ENCODE measurements at places on chromosomes 7 and 10.

DNA sequence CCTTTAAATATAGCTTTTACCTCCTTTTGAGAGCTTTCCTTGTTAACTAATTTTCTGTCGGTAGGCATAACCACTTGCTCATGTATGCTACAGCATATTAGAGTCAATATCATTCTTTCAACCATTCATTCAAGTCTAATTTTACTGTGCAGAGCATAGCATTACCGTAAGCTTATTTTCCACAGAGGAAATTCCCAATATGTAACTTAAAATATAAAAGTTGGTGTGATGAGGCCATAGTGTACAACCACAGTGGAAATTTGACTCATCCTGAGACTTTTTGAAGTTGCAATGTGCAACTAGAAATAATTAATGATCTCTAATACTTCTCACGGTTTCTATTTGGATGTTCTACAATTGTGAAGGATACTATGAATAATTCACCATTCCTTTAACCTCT is 80.6 kb upstream of the KLF6 start:
- DNase-seq, result no peak

DNA sequence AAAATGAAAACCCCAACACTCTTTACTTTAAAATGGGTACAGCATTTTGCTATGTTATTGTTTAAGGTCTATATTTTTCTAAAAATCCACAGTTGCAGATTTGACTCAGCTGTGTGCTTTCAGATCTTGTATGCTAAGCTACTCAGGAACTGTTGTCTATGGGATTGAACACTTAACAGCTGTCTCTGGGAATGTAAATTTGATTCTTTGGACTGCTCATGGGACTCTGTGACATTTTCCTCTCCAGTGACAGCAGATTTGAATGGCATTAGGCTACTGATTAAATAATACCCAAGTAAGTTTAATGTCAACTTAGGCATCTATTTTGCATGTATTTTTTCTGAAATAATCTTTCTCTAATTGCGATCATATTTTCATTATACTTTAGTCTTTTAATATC is 1.7 kb upstream of the CD36 start:
- DNase-seq, result no peak

DNA sequence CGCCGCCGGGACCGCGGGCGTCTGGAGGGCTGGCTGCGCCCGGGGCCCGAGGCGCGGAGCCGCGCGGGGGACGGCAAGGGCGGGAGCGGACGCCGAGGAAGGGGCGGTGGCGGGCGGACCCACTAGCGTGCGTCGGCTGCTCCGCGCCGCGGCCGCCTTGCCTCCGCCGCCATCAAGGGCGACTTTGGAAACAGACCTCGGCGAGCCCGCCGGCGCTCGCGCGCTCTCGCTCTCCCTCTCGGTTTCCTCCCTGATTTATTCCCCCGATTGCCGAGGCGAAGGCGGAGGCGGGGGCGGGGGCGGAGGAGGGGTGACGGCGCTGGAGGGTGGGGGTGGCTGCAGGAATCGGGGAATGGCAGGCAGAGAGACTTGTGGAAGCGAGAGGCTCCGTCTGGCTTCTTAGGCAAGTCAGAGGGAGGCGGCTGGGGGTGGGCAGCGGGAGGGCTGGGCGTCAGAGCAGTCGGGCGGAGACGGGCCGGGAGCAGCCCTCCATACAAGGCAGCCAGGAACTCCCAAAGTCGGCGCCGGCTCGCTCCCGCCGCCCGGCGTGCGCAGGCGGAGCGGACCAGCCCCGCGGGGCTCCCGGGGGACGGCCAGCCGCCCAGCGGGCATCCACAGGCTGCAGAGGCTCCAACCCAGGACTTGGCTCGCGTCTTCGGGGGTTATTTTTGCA is at the start of gene CACNA2D1:
TSS of gene CACNA2D1 (minus strand) at position 231 of the 673 bp plus-strand sequence.
- no peak for DNase-seq

DNA sequence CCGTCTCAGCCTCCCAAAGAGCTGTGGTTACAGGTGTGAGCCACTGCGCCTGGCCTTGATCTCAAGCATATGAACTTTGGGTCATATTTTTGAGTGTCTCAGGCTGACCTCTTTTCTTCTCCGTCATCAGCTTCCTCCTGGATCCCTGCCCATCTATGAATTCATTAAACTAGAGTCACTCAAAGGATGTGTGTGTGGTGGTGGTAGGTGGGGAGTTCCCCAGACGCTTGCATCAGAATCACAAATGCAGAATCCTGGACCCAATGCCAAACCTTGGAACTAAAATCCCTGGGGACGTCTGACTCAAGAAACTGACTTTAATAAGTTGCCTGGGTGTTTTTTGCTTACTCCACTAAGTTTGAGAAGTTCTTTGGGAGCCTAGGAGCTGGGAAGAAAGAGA is 6.7 kb upstream of the CREB5 start:
- DNase-seq, result no peak

- DNase-seq, result no peak
These were observed 11.2 kb upstream of the NUPR2 start for GRCh38 chr7:56127241-56127975.

DNA sequence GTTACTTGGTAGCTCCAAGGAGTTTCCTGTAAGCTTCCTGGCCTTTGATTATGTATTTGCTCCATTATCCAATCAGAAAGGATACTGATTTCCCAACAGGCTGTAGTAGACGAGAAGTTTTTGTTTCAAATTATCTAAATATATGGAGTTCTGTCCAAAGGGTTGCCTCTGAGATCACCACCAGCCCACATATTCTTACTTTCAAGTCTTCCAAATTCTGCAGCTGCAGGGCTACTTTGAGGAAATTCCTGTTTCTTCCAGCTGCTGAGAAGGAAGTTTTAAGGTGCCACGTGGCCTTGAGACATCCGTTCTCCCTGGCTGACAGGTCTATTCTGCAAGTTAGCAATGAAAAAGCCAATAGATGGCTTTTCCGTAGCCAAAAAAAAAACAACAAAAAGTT is 286.0 kb downstream of the TWIST1 start:
- DNase-seq, result no peak

- DNase-seq, result no peak
These were observed 2.5 kb upstream of the PTPRN2 start for GRCh38 chr7:158590181-158590530.

DNA sequence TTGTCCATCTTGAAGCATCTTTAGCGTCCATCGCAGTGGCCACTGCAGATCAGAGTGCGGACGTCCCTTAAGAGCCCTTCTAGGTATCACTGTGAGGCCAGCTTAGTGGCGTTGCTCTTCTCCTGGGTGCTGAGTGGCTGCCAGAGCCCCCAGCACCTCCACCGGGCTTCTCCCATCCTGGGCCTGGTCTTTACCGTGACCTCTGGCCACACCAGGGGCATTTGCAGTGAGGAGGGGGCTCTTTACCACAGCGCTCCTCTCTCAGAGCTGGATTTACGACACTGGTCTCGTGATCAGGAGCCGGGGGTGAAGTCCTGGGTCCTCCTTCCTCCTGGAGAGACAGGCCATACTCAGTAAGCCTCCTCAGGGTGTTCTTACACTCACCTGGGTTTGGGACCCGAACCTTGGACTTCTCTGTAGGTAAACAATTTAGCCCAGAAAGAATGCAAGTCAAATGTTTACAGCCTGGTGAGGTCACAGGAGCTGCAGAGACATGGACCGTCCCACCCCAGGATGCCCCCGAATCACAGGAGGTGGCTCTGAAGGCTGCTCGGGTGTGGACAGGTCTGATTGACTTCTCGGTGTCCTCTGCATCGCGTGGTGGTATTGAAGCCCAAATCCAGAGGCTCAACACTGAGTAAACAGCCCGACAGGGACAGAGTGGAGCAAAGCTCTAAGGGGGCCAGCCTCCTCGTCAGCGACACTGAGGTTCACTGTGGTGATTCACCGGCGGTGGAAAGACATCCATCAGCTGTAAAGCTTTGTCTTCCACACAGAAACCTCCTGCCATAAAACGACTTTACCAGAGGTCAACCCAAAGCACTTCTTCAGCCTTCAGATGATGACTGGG is 33.0 kb downstream of the JAKMIP3 start:
- DNase-seq, result no peak

GRCh38 chr7:151481650-151482505 is 37.8 kb downstream of the RHEB start:
- no peak for DNase-seq

GRCh38 chr10:116632596-116633215 is 12.0 kb downstream of the PNLIPRP2 start:
- DNase-seq, result no peak

DNA sequence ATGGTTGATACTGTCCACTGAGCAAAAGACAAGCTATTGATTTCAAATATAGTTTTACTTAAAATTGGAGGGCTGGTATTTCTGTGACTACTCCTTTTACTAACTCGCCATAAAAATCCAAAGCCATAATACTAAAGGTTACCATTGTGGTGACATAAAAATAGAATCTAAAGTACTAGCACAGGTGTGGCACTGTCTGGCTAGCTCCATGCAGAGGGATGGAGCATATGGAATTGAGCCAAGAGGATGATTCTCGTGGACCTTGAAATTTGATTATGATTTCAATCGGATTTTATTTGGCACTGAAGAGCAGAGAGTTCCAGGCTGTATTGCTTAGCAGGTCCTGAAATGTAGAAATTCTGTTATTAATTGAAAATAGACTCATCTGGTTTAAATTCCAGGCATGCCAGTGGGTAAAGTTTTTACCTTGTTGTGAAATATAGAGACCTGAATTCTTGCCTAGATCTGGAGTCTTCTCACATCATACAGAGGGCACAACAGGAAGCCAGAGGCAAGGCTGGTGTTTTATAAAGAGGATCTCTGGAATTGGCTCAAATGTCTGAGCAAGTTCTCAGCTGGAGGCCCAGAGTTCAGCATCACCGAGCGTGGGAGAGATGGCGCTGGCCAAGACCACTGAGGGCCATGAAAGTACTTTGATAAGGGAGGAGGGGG is 29.9 kb upstream of the DLD start:
- no peak for DNase-seq

GRCh38 chr7:44291733-44292419 is 33.5 kb downstream of the CAMK2B start:
- no peak for DNase-seq

DNA sequence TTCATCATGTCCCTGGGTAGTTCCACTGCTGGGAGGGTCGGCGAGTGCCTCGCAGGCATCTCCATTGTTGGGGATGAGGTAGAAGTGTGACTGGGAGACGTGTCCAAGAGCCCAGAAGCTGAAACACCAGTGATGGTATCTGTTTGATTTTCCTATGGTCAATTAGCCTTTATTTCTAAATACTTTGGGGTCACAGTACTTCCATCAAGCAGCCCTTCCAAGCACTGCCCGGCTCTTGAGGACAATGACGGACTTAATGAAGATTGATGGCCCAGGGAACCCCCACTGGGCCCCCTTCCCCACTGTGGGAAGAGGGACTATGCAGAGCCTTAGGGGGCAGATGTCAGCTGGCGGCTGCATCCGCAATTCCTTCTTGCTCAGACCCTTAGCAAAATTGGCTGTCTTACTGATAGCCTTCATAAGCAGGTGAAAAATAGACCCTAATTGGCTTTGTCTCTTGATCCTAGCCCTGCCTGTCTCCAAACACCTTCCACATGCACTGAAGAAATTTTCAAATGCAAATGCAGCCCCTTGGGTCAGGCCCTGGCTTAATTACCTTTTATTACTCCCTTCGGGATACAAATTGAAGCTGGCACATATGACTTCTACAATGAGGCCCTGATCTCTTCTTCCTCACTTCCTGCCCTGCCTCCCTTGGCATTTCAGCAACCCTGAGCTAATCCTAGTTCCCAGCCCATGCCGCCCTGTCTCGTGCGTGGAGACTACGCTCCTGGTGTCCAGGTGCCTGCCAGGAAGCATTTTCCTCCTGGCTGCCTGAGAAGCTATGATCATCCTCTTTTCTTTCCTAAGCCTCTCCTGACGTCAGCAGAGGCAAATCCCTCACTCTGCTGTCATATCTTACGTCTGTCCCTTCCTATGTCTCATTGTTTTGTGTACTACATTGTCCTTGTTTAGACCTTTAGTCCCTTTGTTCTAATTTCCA is 124.5 kb upstream of the GDF10 start:
- no peak for DNase-seq

GRCh38 chr7:124514471-124514870 is 251.1 kb downstream of the GPR37 start:
- no peak for DNase-seq

GRCh38 chr7:27117887-27118491 is 12.6 kb downstream of the HOXA4 start:
- DNase-seq, result no peak

DNA sequence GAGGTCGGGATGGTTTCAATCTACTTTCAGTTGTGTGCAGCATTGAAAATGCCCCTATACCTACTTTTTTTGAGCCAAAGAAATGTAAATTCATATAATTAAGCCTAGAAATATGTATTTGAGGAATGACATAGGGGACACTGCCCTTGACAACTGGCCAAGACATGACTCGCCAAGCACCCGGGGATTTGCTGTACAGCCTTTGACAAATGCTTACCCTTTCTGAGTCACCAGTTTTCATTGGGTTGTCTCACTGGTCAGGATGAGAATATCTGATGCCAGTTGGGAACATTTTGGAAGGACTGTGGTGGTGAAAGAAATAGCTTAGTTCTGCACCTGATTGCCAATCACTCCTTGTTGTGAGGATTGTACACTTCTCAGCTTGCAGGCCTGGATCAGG is 166.8 kb upstream of the HABP2 start:
- DNase-seq, result no peak

DNA sequence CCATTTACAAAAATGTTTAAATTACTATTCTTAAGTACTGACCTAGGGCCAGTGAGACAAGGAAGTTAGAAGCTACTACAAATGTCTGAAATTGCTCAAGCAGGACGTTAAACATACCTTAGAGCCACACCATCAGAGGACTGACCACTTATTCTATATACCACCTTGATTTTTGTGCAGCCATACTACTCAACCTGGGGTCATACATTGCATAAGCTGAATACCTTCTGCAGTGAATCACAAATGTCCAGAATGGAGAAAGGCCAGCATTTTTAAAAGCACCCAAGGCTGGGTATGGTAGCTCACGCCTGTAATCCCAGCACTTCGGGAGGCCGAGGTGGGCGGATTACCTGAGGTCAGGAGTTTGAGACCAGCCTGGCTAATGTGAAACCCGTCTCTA is 21.2 kb upstream of the MRLN start:
- no peak for DNase-seq

DNA sequence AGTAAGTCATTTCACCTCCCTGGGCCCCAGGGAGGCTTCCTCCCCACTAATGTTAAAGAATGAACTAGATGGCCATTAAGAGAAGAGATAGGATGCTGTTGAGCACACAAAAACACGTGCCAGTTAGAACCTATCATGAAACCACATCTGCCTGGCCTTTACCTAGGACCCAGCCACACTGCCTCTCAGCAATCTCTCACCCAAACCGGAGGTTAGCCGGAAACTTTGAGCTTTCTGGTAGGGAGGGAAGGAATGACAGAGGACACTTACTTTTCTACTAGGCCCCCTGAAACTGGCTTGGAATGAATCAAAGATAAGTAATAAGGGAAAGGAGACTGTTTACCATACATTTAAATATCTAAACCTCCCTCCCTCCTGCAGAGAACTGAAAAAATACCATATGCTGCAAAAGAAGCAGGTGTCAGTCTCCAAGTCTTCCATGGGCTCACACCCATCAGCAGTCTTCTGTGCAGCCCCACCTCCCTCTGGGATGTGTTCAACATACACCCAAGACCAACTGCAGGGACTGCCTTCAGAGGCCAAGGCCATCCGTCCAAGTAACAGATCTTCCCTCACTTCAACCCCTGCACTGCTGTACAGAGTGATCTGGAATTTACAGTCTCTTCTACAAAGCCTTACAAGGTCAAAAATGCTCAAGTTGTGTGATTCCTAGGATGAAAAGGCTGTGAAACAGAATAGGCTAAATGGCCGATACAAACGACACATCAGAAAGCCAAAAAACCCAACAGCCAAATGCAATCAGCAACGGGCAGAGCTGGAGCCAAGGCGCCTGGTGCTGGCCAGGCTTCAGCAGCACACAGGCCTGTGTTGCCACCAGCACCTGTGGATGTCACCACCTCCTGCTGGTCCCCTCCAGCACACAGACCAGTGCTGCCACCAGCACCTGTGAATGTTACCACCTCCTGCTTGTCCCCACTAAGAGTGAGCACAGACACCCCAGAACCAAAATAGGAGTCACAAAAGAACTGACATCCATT is 42.4 kb downstream of the SORBS1 start:
- DNase-seq, result no peak

All from stimulated activated CD8-positive, alpha-beta memory T cell treated with anti-CD3 and anti-CD28 coated beads, Interleukin-4, amount 100 ng/mL, for 1 hour (primary cell).